ENCODE measurements at places on chromosomes 1 and 21.

GRCh38 chr1:179510038-179510437, 65.7 kb downstream of the NPHS2 start:
- no peak for DNase-seq

DNA sequence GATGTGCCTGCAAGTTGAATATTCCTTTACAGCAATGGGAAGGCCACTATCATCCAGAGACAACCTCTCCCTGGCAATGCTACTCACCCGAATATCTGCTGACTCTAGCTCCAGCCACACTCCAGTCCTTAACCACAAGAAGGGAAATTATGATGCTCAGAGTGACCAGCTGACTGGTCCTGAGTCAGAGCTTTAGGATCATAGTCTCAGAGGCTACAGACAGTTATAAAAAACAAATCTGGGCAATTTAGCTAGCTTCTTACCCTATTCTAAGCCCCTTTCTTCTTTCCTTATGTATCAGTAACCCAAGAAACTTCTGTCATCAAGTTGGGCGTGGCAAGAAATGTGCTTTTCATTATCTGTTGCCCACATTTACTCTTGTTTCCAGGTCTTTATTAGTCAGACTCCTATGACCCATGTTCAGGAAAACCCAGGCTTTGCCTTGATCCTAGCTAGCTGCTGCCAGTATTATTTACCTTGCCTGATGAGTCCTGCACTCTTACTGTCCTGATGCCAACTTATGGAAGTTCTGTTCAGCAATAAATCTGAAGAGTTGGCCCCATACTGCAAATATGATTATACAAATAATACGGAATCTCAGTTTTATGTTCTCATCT, 207.0 kb downstream of the TTLL7 start:
- DNase-seq: no peak

GRCh38 chr1:244192325-244192724, 141.2 kb downstream of the ZBTB18 start:
- no peak for DNase-seq

GRCh38 chr1:31734582-31735107, 29.5 kb downstream of the ADGRB2 start:
- no peak for DNase-seq

- DNase-seq: no peak
These were observed 24.1 kb downstream of the CHI3L2 start for GRCh38 chr1:111251570-111251969.

- DNase-seq: no peak
These were observed 54.3 kb upstream of the SERBP1 start for GRCh38 chr1:67484492-67484891.

DNA sequence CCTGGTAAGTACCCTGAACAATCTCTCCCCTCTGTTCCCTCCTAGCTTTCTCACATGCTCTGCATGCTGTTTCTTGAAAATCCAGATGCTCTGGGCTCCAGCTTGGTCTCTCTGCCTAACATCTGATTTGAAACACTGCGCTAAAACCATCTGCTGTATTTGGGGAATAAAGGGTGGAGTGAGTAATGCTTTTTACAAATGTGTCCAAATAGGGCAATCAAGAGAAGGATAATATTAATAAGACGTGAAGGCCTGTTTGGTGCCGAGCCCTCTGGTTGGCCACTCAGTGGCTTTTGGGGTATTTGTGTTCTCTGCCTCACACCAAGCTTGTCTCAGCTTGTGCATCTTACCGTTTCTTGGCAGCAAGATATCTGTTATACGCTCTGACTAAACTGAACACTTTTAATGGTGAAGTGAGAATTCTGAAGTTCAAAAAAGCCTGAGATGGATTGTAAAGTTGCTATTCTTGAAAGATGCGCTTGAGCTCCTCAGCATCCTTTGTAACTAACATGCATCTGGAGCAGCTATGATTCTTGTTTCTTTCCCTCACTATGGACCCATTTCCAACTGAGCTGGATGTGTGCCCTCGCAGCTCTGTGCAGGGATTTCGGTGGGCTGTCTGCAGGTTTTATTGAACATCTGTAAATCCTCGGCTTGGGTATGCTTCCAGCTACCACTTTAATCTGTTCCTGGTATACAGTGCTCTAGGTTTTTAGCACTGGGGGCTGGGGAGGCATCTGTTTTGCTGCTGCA, 269.4 kb downstream of the RWDD3 start:
- no peak for DNase-seq

DNA sequence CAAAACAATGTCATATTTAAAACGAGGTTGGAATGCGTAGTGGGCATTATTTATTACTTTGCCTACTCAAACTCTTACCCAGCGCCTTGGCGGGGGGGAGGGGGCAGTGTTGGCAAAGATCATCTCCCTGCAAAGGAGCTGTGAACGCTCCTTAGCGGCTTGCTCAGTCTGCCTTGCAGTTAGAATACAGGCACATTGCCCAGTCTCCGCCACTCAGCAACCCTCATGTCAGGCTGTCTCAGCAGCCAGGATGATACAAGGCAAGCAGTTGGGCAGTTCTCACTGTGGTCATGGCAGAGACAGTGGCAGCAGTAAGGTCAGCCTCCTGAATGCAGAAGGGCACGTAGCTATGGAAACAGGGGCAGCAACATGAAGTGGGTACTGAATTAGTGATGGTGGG, 170.4 kb upstream of the KCNK2 start:
- no peak for DNase-seq

DNA sequence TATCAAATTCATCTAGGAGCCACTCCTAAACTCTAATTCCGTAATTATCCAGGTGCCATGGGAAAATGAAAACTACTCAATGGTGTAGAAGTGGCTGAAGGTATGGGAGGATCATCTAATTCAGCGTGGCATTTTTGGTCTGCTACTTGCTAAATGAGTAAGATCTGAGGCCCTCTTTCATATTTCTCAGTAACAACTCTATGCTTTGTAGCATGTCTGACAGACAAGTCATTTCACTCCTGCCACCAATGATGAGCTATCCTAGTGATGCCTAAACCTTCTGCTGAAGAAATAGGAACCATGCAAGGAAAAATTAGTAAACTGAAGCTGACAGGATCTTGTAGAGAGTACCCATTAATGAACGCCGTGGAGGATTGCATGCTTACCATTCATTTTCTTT, 145.3 kb downstream of the NTNG1 start:
- DNase-seq: no peak

- no peak for DNase-seq
These were observed 21.2 kb downstream of the CD1E start for GRCh38 chr1:158374860-158375259.

DNA sequence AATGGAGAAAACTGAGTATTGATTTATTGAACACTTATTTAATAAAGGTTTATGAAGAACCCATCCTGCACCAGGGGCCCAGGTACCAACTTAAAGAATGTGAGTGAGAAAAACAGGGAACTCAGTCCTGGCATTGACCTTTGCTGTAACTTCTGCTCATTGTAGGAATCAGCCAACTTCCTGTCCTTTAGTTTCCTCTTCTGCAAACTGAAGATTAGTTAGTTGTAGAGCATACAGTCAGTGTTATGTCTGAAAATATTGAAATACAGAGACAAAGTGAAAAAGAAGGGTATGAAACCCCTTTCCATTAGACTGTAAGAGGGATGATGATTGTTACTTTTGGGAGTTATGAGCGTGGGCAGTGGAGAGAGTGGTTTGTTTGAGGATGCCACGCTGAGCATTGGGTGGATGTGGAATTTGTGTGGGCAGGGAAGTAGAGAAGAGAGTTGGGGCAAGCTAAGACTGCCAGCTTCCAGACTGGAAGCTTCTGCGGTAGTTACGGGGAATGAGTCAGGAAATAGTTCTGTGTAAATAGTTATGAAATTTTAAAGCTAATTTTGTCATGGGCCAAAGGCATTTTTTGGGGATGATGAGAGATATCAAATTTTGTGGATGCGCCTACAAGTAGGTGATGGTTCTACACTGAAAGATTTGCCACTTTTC, 89.2 kb downstream of the GPR88 start:
- DNase-seq: no peak

- DNase-seq: no peak
These were observed 86.1 kb downstream of the PTGER3 start for GRCh38 chr1:70961374-70961975.
